ENCODE measurements at places on chromosomes 4 and X.
A peak's percentile ranks its signal among the peaks of the same experiment; 100 is the strongest.

- DNase-seq = peak; percentile 85
Measured at GRCh38 chr4:123783151-123783790, 386.7 kb downstream of the SPRY1 start.

GRCh38 chrX:154313147-154313546, 17.6 kb downstream of the TKTL1 start:
- no peak for DNase-seq

DNA sequence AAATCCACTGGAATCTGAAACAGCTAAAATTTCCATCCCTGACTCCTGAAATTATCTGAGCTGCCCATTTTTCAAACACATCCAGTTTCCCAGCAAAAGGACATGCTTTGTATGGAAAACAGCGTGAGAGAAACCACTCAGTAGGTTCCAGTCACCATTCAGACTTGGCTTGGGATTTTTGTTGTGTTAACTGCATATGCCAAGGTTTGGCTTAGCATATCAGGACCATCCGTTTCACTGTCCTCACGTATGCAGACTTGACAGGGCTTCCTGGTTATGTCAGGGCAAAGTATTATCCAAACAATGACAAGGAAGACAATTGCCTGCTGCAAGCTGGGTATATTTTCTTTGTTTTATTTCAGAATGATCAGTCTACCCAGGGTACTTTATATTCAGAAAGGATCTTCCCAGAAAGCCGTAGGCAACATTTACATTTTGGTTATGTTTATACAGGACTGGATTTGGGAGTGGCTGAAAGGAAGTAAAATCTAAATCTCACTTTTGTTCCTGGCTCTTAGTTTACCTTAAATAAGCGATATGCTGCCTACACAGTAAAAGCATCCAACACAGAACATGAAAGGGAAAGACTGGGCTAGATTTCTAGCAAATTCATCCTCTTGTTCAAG, 41.3 kb upstream of the CCKAR start:
- DNase-seq = no peak

DNA sequence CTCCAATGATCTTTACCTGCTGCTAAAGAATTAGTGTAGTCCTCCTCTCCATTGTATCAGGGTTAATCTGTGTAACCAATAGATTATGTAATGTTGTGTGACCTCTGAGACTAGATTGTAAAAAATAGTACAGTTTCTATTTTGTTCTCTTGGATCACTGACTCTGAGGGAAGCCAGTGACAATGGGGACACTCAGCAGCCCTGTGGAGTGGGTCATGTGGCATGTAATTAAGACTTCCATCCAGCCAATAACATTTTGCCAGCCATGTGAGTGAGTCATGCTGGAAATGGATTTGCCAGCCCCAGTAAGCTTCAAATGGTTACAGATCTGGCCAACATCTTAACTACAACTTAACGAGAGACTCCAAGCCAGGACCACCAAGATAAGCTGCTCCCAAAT, 332.3 kb downstream of the PTTG2 start:
- DNase-seq = no peak

DNA sequence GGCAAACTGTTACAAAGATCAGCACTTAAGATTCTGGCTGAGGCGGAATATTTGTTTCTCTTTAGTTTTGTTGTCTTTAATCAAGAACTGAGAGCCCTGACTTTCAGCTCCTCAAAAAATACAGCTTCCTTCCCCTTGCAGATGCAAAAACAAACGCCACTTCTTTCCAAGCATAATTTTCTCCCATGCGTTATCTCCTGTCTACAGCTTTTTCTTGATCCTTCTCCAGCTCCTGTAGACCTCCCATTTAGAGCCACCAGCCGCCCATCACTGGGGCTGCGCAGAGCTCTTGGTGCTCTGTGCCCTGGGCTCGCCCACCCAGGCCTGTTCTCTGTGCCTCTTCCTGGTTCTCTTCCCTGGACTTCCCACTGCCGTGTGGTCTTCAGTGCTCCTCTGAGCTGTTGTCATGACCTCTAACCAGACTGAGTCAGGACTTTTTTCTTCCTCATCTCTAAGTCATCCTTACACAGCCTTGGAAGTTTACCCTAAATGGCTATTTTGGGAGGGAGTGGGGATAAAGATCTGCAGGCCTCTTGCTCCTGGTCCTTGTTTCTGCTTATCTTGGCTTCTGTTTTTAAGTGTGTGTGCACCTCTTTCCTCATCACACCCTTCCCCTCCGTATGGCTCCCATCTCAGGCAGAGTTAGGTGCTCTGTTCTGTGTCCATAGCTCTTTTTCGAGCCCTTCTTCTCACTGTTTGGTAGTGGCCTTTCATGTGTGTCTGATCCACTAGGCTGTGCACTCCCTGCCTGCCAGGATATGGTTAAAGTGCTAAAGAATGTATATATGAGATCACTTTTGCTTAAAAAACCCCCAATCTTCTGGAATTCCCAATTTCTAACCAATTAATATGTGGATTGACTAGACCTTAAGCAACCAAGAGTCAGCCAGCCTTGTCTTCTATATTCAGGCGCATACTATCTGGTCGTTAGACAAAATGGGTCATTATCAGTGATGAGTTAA, 122.5 kb downstream of the PTTG2 start:
- peak; percentile 97 for DNase-seq

GRCh38 chr4:113042502-113042901, 7.0 kb upstream of the ANK2 start:
- DNase-seq = no peak

DNA sequence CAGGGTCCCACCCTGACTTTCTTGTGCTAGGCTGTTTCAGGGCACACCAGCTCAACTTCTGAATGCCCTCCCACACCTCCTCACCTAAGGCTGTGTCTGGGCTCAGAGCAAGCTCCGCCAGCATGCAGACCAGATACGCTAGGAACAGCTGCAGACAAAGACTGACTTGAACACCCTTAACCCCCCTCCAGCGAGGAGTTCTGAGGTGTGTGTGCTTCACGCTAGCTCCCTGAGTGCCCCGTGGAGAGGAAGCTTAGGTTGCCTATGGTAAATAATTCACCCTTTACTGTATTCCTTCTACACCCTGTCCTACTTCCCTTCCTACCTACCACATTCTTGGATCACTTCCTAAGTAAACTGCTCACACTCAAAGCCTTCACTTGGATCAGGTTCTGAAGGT, 115.0 kb downstream of the VCX3B start:
- DNase-seq = no peak

- no peak for DNase-seq
Measured at GRCh38 chr4:71262161-71262560, 76.7 kb upstream of the SLC4A4 start.

- DNase-seq = no peak
Measured at GRCh38 chr4:98352396-98352795, 91.2 kb downstream of the RAP1GDS1 start.

DNA sequence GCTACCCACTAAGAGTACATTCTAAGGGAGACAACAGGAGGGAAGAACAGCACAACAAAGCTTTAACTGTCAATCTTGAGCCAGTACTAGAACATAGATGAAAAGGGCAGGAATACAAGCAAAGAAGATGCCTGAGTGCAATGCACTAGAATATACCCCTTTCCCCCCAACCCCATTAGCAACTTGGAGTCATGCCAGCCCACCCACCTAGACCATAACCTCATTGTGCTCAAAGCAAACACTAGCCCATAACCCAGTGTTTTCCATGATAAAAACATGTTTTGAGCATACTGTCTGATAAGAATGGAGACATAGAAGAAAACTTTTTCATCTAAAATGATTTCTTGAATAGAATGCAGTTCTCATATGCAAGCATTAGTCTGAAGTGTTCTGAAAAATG, 183.2 kb downstream of the RAP1GDS1 start:
- no peak for DNase-seq

DNA sequence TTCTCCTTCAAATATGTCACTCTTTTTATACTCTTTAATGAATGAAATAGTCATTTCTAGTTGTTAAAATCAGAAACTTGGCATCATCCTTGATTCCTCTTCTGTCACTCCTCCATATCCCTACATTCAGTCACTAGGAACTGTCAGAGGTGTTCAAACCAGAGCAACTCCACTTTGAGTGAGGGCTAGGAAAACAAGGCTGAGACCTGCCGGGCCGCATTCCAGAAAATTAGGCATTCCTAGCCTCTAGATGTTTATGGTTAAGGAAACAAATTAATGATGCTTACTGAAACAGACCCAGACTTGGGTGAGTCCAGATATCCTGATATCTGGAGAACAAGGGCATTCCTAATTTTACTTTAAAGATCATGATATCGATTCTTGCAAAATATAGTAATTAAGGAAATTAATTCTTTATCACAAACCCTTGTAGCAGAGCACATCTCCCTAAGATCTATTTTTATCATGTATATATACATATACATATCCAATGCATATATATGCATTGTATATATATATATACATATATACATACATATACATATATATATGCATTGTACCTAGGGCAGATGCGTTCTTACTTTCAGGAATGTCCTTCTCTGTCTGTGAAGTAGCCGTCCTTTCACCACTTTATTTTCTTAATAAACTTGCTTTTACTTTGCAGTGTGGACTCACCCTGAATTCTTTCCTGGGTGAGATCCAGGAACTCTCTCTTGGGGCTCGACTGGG, 98.4 kb upstream of the GC start:
- no peak for DNase-seq

- no peak for DNase-seq
Measured at GRCh38 chr4:42466273-42466844, 69.1 kb downstream of the SHISA3 start.

DNA sequence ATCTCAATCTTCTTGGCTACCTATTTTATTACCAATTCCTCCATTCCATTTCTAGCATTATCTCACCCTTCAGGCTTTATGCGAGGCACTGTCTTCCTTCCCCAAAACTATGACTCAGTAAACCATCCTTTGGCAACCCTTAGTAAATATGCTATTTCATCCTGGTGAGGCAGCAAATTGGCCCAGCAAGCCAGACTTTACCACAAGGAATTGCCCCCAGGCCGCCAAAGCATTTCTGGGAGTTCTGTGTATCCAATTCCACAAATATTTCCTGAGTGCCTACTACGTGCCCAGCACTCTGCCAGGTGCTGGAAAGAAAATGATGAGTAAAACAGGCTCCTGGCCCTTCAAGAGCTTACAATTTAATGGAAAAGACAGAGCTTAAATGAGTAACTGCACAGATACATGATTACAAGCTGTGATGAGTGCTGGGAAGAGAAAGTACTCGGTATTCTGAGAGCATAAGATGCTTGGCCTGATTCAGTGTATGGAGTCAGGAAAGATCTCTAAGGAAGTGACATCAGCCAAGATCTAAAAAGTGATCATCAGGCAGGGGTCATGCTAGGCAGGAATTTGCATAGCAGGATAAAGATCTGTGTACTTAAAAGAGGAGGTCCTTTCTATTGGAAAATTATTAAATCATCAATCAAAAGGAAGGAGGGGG, 193.8 kb downstream of the ADAMTS3 start:
- peak; percentile 70 for DNase-seq

DNA sequence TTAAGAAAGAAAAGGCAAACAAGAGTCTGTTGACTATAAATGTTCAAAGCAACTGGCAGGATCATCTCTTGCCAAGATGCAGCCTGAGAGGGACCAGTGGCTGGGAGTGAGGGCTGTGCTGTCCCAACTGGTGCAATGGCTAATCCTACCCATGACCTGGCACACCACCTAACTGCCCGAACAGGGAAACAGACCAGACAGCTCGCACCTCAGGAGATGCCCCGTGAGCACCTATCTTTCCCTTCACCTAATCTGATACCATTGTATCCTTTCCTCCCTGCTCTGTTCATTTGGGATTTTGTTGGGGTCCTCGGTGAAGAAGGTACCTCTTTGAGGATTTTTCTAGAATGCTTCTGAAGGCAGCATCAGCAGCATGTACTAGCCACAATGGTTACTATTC, 206.5 kb upstream of the MAMLD1 start:
- no peak for DNase-seq

DNA sequence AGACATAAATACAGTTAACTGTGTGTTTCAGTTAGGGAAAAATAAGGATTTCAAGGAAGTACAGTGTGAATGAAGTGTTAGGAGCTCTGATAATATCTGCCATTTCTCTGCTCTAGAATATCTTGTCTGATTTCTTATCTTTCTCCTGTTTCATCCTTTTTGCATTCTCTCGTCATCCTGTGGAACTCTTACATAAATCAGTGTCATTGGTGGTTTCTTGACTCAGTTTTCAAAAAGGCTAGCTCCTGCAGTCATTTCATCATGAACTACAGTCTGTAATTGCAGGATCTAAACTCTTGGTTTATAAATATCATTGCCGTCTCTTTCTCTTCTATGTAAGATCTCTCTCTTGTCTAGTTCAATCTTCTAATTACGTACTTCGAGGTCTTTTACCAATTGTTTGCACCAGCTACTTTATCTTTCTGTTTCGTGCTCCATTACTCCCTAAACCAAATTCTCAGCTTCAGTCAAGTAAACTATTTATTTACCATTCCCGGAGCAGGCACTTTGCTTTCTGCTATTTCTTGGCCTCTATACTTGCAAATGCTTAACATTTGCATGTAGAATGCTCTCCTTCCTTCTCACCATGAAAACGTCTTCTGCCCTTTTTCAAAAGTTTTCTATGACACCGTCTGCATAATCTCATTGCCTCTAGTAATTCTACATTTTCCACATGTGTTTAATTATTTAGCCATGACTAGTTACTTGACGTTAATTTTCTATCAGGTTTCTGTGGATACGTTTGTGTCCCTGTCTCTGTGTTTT, 294.0 kb downstream of the TENM3 start:
- no peak for DNase-seq

DNA sequence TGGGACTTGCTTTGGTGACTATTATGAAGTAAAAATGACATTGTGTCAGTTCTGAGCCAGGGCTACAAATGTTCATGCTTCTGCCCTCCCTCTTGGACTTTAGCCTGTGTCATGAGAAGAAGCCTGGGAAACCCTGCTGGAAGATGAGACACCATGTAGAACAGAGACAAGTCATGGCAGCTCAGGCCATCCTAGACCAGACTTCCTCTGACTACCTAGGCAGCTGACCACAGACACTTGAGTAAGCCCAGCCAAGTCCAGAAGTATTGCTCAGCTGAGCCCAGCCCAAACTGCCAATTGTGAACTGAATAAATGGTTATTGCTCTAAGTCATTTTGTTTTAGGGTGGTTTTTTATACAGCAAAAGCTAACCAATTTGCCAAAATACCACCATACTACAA, 467.6 kb upstream of the CNKSR2 start:
- peak; percentile 51 for DNase-seq

DNA sequence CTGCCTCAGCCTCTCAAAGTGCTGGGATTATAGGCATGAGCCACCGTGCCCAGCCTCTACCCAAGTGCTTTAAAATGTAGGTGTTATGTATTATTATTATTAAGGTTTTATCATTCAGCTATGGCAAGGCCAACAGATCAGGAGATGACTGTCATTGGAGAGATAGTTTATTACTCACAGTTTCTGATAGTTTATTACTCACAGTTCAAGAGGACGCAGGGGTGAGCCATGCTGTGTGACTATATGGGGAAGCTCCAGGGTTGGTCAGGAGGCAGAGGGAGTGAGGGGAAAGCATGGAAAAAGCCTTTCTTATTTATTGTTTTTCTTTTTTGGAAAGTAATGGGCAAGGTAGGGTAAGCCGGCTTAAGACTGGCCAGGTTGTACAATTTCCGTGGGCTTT, 25.4 kb upstream of the ARSD start:
- no peak for DNase-seq

GRCh38 chr4:144578681-144579080, 67.3 kb upstream of the HHIP start:
- DNase-seq = peak; percentile 23
